Myocyte (in vitro differentiated cells): ENCODE measurements at places on chromosomes 3 and 15.

- DNase-seq, result no peak
Observed at GRCh38 chr3:28036599-28037575, 204.5 kb upstream of the CMC1 start.

DNA sequence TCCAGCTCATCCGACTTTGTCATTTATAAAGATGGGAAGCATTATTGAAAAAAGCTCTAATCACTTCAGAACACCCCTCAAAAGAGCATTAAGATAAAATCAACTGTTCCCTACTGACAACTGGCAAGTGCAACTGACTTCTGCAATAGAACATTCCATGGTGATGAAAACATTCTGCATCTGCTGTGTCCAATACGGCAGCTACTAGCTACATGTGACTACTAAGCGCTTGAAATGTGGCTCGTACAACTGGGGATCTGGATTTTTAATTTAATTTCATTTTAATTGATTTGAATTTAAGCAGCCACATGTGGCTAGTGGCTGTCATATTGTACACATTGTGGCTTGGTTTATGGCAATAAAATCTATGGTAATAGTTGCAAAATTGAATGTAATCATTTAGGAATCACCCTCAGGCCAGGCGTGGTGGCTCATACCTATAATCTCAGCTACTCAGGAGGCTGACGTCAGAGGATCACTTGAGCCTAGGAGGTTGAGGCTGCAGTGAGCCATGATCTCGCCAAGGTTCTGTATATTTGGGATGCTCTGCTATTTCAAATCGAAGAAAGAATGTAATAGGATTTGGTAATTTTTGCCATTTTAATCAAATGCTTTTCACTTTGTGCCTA, 390.3 kb downstream of the GABRB3 start:
- DNase-seq, result no peak

DNA sequence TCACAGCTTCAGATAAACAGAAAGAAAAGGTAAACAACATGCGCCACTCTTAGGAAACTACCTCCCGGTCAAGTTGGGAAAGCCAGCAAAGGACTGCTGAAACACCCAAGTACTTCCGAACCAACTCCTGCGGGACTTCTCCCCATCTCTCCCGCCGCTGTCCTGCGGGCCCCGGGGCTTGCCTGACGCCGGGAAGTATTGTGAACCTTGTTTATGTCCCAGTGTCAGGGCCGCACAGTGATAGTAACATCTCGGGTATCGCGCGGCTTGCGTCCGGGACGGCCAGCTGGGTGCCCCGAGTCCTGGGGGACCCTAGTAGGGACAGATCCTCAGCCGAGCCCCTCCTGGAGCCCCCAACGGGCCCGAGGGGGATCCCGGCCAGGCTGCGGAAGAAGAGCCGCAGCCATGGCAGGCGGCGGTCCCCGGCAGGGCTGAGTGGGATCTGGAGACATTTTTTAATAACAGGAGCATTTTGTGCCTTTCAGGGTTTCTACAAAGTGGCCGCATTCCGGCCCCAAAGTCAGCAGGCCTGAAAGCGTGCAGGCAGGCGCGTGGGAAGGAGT, 756 bp downstream of the CLPX start:
- peak; percentile 64 for DNase-seq

GRCh38 chr3:131484496-131485111, 18.2 kb downstream of the MRPL3 start:
- no peak for DNase-seq

GRCh38 chr3:94248042-94248441, 185.2 kb downstream of the NSUN3 start:
- DNase-seq, result no peak

GRCh38 chr15:51366920-51367319, 25.5 kb downstream of the GLDN start:
- DNase-seq, result no peak

GRCh38 chr3:10292505-10293419, at the start of gene GHRL:
TSS of gene GHRL (minus strand) at chr3:10292947. CDS start at chr3:10290180, 2,767 bp downstream.
- no peak for DNase-seq

- peak; percentile 71 for DNase-seq
Observed at GRCh38 chr15:52261498-52262242, 33.9 kb downstream of the MYO5C start.

- no peak for DNase-seq
Observed at GRCh38 chr15:73023071-73023470, 29.2 kb upstream of the NEO1 start.

DNA sequence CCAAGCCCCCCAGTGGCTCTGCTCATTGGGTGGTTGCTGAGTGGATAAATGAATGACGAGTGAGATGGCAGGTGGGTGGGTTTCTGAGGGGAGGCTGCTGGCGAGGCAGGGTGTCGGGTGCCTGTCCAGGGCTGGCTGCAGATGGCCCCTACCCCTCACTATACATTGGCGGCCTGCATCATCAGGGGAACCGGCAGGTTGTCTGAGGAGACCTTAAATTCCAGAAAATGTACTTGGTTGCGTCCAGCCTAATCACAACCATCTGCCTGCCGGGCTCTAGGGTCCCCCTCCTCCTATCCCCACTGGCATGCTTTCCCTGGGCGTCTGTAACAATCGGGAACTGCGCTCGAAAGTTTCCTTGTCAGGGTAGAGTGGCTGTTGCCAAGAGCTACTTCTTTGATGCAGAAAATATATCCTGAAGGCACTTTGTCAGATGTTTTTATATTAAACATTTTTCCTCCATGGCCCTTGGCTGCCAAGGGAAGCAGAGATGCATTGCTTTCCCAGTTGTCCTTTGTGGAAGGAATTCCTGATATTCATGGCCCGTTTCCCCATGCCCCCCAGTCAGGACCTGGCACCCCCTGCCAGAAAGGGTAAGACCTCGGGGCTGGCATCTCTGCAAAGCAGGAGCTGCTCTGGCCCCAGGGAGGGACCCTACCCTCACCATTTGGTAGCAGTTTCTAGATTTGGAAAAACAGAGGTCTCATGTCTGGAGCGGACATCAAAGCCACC, 22.9 kb downstream of the SMAD6 start:
- DNase-seq, result no peak

- DNase-seq, result no peak
Observed at GRCh38 chr3:70951316-70951715, 632.2 kb downstream of the FOXP1 start.

- no peak for DNase-seq
Observed at GRCh38 chr15:68353421-68354135, 76.0 kb downstream of the FEM1B start.

GRCh38 chr3:171327441-171328174, 132.6 kb downstream of the TNIK start:
- DNase-seq, result peak; percentile 84

GRCh38 chr3:149813367-149814281, 609 bp downstream of the RNF13 start:
- DNase-seq, result peak; percentile 34

DNA sequence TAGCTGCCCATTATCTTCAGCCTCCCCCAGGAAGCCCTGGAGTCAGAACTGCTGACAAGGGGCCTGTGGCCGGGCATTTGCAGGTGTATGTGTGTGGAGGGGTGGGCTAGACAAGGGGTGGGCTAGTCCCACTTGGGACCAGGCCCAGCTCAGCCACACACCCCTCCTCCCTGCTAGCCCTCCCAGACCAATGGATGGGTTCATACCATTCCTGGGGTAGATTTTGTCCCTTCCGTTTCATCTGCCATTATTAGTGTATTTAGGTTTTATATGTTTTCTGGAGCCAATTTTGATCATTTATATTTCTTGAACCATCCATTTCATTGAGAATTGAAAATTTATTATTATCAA, 42.2 kb downstream of the MRAS start:
- no peak for DNase-seq

DNA sequence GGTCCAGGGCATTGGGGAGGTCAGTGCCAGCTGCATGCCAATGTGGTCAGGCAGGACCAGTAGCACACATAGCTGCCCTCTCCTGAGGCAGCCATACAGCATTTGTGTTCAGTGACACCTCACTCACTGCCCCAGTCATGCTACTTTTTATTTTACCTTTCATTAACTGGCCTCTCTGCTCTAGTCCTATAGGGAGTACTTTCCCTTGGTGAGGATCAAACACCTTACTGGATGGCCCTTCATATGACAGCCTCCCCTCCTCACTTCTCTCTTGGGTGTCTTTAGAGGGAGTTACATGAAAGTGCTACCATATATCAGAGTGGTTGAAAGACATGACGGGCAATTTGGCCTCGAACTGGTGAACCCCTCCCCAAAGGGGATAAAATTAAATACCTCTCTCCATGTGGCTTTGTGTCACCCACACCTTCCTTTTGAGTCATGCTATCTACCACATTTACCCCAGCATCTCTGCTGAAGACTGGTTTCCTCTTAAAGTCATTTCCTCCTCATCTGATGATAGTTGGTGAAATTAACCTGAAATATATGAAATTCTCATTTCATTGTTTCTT, 17.6 kb downstream of the RLBP1 start:
- DNase-seq, result no peak

- DNase-seq, result no peak
Observed at GRCh38 chr3:77093101-77093500, 53.2 kb downstream of the ROBO2 start.

- DNase-seq, result no peak
Observed at GRCh38 chr15:77901251-77901881, 176.1 kb downstream of the TBC1D2B start.

DNA sequence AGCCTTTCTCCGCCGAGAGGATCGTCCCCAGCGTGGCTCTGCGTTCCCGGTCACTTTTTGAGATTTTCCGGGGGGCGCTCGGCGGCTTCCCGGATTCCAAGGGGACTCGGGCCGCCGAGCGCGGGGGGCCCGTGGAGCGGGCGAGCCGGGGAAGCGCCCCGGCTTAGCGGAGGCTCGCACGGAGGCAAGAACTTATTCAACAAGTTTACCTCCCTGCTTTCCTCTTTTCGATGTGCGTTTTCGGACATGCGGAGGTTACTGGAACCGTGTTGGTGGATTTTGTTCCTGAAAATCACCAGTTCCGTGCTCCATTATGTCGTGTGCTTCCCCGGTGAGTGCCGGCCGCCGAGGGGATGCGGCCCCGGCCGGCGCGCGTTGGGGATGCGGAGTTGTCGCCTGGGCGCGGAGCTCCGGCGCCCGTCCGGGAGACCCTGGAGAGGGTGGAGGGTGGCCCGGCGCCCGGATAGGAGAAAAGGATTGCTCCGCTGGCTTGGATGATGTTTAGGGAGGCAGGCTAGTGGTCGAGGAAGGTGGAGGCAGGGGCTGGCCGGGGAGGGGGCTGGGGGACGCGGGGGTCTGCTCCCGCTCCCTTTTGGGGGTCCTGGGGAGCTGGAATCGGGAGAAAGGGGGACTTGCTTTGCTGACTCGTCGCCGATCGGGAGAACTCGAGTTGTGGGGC, 810 bp downstream of the PTPRG start:
- DNase-seq, result peak; percentile 46

DNA sequence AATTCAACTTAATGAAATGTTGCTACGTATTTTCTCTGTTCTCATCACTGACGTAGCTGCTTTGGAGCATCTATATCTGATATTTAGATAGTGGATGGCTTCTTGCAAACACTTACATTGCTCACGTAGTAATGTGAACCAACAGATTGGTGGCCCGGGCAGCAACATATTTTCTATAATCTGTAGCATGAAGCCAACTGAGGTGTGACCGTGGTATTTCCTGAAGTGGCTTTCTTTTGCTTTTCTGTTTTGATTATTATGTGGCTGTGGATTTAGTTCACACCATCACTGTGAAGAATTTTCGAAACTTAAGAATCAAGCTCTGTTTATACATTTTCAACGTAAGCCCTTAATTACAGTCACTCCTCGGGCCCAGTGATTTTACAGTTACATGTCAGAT, 288.5 kb downstream of the LPP start:
- no peak for DNase-seq

- DNase-seq, result peak; percentile 41
Observed at GRCh38 chr3:66822186-66823008, 175.7 kb upstream of the KBTBD8 start.

GRCh38 chr3:137035631-137036030, 77.8 kb downstream of the IL20RB start:
- DNase-seq, result peak; percentile 26

DNA sequence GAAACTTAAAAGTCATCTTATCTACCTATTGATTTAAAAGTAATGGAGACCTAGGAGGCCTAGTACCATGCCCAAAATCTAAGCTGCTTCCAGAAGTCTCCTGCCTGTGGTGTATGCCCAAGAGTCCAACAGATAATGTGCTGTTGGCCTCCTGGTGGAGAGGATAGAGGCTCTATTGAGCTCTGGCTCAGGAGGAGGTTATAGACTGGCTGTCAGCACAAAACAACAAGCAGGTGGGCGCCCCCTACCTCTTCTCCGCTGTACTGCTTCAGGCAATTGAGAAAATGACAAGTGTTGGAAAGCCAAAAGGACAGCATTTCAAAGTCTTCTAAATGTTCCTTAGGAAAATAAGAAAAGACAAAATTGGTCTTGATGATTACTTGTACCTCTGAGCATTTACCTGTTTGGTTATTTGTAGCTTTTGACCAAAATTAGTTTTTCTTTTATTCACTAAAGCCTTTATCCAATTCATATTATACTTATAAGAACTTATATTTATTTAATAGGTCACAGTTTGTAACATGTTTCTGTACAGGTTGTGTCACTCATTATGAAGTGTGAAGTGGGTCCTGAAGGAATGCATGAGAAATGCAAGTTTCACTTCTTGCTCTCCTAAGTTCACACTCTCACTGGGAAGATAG, 17.2 kb upstream of the GNB5 start:
- peak; percentile 66 for DNase-seq

- peak; percentile 51 for DNase-seq
Observed at GRCh38 chr3:61926923-61927322, 365.6 kb downstream of the PTPRG start.
